ENCODE measurements at places on chromosomes 11 and 22. TPM values are rescaled to one million over a fixed set of nuclear protein-coding genes. Genes with fewer than 3 reads are reported as not detected.

The NCAPH2 gene
- polyA plus RNA-seq = 45.3 TPM

The SMIM38 gene
- polyA plus RNA-seq = not detected

The TRIM51 gene
- polyA plus RNA-seq = not detected

The SCN3B gene
- polyA plus RNA-seq = not detected
